CD4-positive, alpha-beta T cell (primary cell): ENCODE measurements at places on chromosomes 16 and 17.

- DNase-seq: no peak
Measured at GRCh38 chr17:33202796-33203495, 90.1 kb downstream of the ASIC2 start.

DNA sequence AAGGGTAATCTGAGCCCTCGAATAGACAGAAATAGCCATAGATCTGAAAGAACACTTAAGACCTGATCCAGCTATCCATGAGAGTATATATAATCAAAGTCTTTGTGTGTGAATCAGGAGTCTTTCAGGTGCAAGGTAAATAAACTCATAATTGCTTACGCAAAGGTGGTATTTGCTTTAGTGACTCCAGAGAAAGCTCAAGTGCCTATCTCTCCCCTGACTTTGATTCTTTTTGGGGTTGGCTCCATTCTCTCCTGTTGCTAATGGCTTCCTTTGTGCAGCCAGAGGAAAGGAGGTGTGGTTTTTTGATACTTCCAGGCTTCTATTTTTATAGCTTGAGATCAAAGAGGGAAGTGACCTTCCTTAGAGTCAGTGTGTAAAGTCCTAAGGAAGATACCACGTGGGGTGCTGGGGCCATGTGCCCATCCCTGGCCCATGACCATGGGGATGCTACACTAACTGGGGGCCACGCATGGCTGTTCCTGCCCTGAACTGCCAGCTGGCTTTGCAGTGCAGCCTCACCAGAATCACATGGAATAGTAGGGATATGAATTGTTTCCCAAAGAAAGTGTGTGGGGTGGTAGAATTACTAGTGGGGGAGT lies 45.8 kb downstream of the TENT4B start:
- DNase-seq: no peak

- DNase-seq: no peak
Measured at GRCh38 chr17:18005496-18005895, 32.8 kb downstream of the DRC3 start.

- DNase-seq: no peak
Measured at GRCh38 chr17:77933777-77934398, 24.6 kb upstream of the TNRC6C start.

DNA sequence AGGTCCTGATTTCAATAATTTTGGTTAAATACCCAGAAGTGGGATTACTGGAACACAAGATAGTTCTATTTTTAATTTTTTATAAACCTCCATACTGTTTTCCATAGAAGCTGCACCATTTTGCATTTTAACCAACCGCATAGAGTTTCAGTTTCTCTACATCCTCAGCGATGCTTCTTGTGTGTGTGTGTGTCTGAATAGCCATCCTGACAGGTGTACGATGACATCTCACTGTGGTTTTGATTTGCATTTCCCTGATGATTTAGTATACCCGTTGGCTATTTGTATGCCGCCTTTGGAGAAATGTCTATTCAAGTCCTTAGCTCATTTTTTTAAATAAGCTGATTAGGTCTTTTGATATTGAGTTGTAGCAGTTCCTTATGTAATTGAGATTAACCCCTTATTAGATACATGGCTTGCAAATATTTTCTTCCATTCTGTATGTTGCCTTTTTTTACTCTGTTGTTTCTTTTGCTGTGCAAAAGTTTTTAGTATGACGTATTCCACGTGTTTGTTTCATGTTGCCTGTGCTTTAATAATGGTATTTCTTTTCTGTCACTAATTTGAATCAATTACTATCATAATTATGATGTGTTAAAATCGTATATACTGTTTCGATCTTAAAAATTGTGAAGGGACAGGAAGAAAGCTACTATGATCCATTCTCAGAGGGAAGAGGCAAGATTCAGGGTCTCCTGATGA lies 227.2 kb upstream of the MON1B start:
- no peak for DNase-seq

DNA sequence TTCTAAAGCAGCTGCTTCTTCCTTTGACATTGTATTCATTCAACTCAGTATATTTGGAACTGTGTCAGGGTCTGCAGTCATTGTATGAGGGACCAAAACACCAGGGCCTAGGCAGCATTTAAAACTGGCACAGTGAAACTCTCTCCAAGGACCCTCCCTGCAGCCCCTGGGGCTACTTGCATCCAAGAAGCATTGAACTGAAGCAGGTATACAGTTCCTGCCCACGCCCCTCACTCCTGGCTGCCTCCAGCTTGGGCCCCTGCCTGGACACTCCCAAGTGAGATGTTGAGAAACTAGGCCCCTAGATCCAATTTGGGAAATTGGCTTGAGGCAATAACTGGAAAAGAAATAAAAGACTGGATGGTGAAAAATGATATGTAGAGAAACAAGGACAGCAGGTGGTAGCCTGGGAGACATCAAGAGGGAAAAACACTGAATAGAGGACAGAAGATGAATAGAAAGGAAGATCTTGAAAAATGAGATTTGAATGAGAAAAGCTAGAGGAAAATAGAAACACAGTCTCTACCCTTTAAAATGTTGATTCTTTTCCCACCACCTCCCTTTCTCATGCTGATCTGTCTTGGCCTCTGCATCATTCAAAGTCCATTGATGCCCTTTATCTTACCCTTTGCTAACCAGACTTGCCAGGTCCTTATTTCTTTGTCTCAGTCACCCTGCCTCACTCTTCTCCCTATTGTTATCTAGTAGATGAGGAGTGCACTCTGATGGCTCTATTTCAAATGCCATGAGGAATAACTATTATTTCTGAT lies 368.8 kb upstream of the CDH8 start:
- no peak for DNase-seq

- DNase-seq: no peak
Measured at GRCh38 chr17:58005728-58006559, 1.1 kb downstream of the SRSF1 start.

DNA sequence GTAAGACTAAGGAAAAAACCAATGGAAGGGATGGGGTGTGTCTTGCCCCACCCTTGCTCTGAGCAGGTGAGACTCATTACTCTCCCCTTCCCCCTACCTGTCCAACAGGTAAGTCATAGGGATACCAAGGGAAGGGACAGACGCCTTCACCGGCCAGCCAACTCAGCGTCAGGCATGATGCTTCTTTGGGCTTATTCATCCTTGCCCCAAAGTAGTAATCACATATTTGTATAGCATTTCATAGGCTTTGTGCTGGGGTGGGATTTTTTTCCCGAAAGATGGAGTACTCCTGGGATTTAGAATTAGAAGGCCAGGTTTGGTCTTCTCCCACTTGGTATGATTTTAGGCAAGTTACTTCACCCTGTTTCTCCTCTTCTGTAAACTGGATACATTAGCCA lies 509 bp upstream of the JUP start:
- DNase-seq: no peak

DNA sequence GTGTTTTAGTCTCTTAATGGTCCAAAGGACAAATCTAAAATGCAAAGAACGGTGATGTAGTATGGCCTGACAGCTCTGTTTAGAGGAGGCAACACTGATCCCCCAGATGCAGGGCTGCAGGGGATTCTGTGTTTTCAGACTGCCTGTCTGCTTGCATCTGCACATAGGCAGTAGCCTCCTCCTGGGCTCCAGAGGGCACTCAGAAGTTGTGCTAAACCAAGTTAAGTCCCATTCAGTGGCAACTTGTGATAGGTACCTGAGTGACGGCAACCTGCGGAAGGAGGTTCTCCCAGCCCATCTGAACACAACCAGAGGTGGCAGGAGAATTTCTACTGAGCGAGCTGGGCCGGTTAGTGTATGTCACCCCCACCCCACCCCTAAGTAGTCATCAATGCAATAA lies 9.9 kb downstream of the HAS3 start:
- DNase-seq: no peak

DNA sequence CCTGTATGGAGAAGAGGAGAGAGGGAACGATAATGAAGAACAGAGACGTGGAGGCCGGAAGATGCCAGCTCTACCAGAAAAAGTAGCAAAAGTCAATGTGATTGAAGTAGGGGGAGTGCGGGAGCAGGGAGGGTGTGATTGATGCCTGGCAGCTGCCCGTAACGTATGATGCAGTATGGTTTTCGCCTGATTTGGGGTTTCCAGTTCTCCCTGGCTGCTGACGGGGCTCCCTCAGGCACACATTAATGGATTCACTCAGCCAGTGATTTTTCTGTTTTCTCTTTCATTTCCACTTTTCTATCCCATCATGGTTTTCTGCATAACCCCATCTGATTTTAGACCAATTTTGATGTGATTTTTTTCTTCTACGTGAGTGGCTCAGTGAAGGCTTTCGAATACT lies 62.1 kb downstream of the PRKCA start:
- DNase-seq: no peak

GRCh38 chr16:78211946-78212345 lies 112.5 kb downstream of the WWOX start:
- no peak for DNase-seq

GRCh38 chr17:6577686-6578263 lies 21.4 kb upstream of the PITPNM3 start:
- DNase-seq: no peak

DNA sequence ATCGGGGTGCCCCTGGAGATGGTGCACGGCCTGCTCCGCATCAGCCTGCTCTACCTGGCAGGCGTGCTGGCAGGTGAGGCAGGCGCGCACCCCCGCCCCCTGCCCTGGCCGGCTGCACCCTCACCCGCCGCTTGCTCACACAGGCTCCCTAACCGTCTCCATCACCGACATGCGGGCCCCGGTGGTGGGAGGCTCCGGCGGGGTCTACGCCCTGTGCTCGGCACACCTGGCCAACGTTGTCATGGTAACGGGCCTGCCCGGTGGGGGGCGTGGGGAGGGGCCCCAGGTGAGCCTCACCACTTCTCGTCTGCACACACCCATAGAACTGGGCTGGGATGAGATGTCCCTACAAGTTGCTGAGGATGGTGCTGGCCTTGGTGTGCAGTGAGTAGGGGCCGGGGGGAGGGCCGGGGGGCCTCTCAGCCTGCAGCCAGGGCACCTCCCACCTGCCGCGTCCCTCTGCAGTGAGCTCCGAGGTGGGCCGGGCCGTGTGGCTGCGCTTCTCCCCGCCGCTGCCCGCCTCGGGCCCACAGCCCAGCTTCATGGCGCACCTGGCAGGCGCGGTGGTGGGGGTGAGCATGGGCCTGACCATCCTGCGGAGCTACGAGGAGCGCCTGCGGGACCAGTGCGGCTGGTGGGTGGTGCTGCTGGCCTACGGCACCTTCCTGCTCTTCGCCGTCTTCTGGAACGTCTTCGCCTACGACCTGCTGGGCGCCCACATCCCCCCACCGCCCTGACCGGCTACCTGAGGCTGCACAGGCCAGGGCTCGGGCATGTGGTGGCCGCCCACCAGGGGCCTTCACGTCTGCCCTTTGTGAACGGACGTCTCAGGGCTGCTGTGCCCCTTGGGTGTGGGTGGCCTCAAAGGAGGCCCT lies 2.1 kb downstream of the RHBDL1 start:
- no peak for DNase-seq

DNA sequence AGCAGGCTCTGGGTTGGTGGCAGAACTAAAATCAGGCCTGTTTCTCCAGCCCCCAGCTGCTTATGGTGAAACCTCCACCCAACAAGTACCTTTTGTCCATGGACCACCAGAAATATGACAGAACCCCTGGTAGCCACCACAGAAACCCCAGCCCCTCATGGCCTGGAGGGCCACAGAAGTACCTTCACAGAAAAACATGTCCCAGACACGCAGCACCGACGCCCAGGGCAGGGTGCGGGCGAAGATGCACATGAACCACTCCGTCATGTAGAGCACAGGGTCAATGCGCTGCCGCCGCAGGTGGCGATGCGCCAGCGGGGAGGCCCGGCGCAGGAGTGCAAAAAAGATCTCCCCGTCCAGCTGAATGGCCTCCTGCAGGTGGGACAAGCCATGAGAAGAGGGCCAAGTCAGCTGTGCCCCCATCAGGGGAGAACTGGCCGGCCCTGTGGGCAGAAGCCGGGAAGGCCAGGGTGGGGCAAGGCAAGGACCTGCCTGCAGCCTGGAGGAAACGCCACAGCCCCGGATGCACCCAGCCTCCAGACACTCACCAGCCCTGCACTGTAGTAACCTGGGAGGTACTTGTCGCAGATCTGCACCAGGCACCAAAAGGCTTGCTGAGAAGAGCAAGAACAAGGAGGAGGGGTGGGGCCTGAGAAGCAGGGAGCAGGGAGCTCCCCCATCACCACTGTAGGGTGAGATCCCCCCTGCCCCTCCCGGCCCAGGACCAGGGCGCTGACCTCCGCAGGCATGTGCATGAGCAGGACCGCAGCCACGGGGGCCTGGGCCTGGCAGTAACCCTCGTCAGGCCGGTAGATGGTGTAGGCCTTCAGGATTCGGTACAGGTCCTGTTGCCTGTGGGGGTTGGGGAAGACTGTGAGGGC lies 4.1 kb upstream of the CD2BP2 start:
- DNase-seq: no peak

DNA sequence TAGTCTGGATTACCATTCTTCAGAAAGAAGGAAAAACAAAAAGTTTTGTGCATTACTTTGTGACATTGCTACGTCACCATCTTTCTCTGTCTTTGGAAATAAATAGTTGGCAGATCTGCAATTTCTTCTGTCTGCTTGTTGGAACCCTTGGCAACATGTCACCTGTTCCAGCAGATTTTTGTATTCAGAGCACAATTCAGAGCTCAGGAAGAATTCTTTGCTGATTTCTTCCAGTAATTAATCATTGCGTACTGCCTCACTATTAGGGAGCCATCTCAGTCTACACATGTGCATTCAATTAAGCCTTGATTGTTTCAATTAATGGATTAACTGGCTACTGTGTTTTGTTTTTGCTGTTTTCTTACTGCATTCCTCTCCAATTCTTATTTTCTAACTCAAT lies 467.2 kb downstream of the CDH8 start:
- DNase-seq: no peak

- DNase-seq: no peak
Measured at GRCh38 chr17:32684087-32684958, 192.6 kb downstream of the MYO1D start.

DNA sequence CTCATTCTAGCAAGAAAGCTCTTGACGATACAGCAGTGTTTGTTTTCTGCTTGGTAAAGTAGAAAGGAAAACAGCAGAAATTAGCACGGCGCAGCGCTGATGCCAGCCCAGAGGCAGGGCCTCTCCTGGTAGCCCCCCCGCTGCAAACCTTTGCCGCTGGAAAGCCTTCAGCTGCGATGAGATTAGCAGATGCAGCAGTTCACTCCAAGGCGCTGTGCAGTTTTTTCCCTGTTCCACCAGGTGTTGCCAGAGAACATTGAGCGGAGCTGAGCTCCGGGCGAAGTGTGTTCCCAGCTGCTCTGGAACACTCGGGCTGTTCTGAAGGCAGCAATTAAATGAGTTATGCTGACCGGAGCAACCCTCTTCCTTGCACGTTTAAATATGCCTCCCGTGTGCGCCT lies 72.5 kb downstream of the RBFOX1 start:
- DNase-seq: no peak

DNA sequence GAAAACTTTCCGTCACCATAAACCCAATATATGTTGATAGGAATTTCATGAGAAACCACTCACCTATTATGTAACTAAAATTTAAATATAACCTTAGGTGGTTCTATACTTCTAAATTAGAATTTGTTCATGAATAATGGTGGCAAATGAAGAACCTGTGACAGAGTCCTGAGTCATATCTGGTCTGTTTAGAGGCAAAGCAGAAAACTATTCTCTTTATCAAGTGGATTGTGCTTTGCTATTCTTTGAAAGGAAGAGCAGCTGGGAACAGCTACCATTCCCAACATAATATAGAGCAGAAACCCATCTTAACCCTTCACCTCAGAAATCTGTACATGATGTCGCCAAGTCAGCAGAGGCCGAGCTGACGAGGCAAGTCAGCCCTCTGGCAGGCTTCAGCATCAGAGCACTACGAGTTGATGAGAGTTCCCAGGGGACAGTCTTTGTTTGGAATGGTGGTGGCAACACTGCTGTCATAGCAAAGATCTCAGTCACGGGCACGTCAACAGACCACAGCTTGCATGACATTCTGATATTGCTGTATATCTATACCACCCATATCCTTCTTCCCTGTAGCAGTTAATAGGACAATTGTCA lies 631.9 kb upstream of the CA10 start:
- no peak for DNase-seq

- no peak for DNase-seq
Measured at GRCh38 chr16:86772671-86773353, 194.5 kb downstream of the FOXL1 start.
